ENCODE measurements at places on chromosomes 7 and 10. TPM values are rescaled to one million over a fixed set of nuclear protein-coding genes. Genes with fewer than 3 reads are reported as not detected.

The GPRIN2 gene
- total RNA-seq: 9.1 TPM

The AP5Z1 gene
- 19.7 TPM for total RNA-seq

- no peaks in the 10 kb centered on the region for H3K36me3 ChIP-seq
- H3K27me3 ChIP-seq: no peaks in the 10 kb centered on the region
These were observed 1.2 kb upstream of the AMPH start for GRCh38 chr7:38632411-38632810.

The GDF2 gene
- total RNA-seq: not detected

DNA sequence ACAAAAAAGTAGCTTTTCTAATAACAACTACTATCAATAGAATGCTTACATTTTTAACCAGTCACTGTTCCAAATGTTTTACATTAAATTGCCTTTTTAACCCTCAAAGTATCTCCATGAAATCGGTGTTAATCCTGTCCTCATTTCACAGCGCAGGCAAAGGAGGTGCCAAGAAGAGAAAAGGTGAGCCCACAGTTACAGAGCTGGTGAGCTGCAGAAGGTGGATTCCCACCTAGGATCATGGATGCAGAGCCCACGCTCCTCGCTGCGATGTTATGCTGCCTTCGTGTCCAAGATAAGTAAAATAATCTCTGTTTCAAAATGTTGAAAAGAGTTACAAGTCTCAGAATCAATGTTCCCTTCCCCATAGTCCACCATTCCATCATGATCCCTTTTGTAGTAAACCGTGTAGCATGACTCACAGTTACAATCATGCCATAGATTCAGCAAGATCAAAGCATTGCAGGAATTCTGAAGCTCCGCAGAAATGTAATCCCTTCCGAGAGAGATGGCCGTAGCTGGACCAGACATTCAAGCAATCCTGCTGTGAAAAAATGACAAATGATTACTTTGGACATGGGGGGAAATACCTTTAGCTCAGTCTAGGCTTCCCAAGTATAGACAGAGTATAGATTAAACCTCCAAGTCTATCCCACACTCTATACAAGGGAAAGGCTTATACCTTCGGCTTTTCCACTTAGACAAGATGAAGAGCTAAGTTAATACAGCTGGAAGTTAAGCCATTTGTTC is 394.7 kb upstream of the AKR1E2 start:
- H3K4me1 ChIP-seq: no peaks in the 10 kb centered on the region
- no peak overlapping the region for H3K4me3 ChIP-seq
- no peaks in the 10 kb centered on the region for H3K36me3 ChIP-seq
- DNase-seq: no peak
- H3K27ac ChIP-seq: no peak overlapping the region

The SFTPD gene
- total RNA-seq: 6.2 TPM

GRCh38 chr10:104297697-104298660 is 29.0 kb downstream of the GSTO2 start:
- no peak overlapping the region for H3K4me3 ChIP-seq
- H3K27ac ChIP-seq: no peak overlapping the region
- no peaks in the 10 kb centered on the region for H3K36me3 ChIP-seq
- H3K27me3 ChIP-seq: no peaks in the 10 kb centered on the region

GRCh38 chr7:104664648-104665047 is 336.2 kb downstream of the LHFPL3 start:
- H3K27me3 ChIP-seq: no peaks in the 10 kb centered on the region
- DNase-seq: no peak
- no peaks in the 10 kb centered on the region for H3K4me1 ChIP-seq
- H3K36me3 ChIP-seq: no peaks in the 10 kb centered on the region
- H3K4me3 ChIP-seq: no peak overlapping the region

Measured in thyroid gland (tissue), 4 donors.